ENCODE measurements at places on chromosomes 1 and 21.

DNA sequence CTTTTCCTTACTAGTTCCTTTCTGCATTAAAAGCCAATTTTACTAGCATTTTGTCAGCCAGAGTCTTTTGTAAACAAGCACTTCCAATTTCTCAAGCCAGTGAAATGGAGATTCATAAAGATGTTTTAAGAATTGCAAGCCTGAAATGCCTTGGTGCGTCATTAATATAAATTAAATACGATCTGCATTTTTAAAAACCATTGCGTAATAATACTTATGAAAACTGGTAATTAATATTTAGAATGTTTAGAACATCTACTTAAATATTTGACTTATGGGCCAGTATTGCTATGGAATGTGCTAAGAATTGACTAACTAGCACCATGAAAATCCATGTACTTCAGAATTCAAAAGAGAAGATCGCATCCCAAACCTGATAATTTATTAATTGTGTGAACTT is 89.1 kb upstream of the PROX1 start:
- no peak for DNase-seq

- DNase-seq, result no peak
Measured at GRCh38 chr1:14064649-14065442, 364.9 kb downstream of the PRDM2 start.

GRCh38 chr1:62103846-62104245 is 90.8 kb upstream of the L1TD1 start:
- DNase-seq, result no peak

GRCh38 chr21:44337941-44338895 is 972 bp downstream of the CFAP410 start:
- peak; percentile 45 for DNase-seq

DNA sequence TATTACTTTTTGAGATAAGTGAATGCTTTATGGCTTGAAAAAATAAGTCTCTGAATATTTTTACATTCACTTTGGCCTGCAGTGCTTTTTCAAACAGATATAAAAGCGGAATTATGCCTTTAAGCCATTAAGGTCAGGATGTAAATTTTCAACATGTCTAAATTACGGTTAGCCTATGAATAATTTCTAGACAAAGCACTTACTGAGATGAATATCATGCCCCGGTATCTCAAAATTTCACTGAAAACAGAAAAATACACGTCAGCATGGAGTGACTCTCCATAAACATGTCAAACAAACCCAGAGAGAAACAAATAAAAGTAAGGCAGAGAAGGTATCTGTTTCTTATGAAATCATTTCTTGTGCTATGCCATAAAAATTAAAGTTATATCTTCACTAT is 853.9 kb downstream of the KCNT2 start:
- no peak for DNase-seq

GRCh38 chr1:246566813-246567645 is 773 bp downstream of the CNST start:
- DNase-seq, result peak; percentile 89

DNA sequence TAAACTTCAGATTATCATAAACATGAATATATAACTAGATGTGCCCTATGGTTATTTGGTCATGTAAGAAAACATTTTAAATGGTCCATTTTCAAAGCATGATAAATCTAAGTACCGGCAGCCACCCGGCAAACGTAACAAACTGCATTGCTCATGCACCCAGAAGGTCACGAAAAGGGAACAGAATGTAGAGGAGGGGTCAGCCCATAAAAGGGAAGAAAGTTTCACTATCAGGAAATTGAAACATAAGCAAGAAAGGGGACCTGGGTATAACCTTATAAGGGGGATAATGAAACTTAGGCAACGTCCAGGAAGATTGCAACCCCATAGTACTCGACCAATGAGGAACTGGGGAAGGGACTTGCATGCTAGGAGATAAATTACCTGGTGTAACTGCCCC is 421.2 kb upstream of the ZRANB2 start:
- DNase-seq, result no peak

- peak; percentile 43 for DNase-seq
Measured at GRCh38 chr1:97350241-97350640, 570.6 kb downstream of the DPYD start.

DNA sequence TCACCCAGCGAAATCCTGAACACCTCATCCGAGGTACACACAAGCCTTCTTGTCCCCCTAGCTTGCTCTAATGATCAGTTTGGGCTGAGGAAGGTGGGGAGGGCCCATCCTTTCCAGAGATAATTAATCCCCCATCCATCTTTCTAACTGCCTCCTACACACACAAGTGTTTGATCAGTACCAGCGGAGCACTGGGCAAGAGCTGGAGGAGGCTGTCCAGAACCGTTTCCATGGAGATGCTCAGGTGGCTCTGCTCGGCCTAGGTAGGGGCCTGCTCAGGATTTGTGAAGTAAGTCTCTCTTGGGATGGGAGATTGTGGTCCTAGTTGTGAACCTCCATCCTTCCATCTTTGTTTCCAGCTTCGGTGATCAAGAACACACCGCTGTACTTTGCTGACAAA is 5.8 kb downstream of the ANXA9 start:
- DNase-seq, result no peak

- no peak for DNase-seq
Measured at GRCh38 chr1:157495285-157495684, 57.0 kb downstream of the FCRL5 start.

DNA sequence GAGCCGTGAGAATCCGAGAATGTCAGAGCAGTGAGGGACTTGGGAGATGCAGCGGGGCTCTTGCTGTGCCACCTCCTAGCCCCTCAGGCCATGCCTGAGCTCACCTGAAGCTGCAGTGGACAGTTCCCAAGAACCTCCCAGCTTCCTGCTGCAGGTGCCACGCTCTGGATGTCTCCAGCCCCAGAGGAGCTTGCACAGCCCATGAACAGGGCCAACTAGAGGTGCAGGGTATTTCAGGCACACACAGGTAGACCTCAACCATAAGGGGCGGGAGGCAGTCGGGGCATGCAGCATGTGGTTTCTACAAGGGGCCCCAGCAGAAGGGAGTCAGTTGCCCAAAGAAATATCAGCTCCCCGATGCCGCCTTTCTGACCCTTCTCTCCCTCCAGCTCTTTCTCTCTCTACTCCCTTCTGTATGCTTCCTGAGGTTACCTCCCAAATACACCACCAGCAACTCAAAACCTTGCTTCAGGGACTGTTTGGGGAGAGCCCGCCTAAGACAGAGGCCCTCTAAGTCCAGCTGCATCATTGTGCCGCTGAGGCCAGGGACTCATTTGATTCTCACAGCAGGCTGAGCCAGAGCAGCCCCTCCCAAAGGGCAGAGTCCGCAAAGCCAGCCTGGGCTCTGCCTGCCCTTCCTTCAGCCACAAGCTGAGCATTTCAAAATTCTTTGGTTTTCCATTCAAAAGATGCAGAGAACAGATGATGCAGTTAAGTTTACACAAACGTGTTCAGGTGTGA is 209.8 kb downstream of the MATN1 start:
- no peak for DNase-seq

GRCh38 chr1:83790446-83790845 is 208.5 kb downstream of the TTLL7 start:
- DNase-seq, result no peak

DNA sequence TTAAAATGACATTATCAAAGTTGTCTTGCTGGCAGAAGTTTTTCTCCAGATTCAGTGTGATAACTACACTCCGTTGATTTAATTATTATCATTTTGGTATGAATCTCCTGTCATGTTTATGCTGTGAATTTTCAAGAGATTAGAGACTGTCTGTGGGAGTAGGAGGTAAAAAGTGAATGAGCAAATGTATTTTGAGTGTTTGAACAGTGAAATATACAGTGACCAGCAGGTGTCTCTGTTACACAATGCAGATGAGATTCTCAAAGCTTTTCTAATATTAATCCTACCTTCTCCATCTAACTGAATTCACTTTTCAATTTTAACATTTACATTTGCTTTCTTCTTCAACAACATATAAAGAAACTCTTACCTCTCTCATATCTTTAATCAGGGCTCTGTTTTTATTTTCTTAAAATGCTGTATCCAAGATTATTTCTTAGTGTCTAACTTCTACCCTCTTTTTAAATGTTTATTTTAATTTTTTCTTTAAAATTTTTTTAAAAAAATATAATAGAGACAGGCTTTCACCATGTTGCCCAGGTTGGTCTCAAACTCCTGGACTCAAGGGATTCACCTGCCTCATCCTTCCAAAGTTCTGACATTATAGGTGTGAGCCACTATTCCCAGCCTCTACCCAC is 20.9 kb upstream of the HSPA13 start:
- peak; percentile 42 for DNase-seq

- DNase-seq, result no peak
Measured at GRCh38 chr1:234281826-234282489, 91.3 kb upstream of the COA6 start.

DNA sequence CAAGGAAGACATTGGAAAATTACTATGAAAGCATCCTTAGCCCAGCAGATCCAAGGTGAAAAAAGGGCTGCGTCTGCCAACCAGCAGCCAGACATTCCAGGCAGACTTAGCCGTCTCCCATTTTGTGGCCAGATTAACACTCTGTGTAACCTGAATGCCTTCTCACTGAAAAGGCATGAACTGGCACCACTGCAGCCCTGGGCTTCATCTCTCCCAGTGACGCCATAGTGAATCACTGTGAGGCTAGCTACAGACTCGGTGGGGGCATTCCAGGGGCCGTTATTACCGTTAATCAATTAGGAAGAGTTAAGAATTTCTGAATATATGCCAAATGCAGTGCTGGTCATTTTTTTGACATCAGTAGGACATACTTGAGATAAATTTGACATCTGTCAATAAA is 627.4 kb downstream of the LMO4 start:
- DNase-seq, result peak; percentile 95
